ENCODE measurements at places on chromosomes 4 and X.

GRCh38 chrX:153381684-153382532 lies 19.2 kb downstream of the PNMA6E start:
- peak; percentile 65 for DNase-seq

DNA sequence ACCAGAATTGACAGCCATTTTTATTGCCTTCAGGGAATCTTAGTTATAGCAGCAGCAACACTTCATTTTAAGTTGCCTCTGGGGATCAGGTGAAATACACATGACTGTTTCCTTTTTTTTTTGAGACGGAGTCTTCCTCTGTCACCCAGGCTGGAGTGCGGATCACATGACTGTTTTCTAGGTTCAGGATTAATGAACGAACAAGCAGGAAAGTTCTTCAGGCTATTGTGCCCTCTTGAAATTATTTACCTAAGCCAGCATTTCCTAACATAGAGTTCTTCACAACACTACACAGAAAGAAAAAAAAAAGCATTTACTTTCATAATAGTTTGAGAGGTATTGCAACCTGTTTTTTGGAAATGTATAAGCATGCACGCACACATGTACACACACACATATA lies 2032.8 kb downstream of the PCDH7 start:
- DNase-seq = no peak

DNA sequence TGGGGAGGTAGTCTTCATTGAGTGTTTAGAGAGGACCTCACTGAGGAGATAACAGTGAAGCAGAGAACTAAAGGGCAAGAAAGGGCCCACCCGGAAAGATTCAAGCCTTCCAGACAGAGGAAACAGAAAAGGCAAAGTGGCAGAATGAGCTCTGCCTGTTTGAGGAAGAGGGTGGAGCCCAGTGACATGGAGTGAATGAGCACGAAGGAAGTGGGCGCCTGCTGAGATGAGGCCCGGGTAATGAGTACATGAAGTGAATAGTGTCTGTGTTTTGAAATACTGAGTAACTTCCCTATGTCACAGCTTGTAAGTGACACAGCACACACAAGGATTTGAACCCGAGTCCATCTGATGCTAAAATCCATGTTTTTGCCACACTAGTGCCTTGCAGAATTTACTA lies 32.5 kb upstream of the TLR2 start:
- DNase-seq = no peak

DNA sequence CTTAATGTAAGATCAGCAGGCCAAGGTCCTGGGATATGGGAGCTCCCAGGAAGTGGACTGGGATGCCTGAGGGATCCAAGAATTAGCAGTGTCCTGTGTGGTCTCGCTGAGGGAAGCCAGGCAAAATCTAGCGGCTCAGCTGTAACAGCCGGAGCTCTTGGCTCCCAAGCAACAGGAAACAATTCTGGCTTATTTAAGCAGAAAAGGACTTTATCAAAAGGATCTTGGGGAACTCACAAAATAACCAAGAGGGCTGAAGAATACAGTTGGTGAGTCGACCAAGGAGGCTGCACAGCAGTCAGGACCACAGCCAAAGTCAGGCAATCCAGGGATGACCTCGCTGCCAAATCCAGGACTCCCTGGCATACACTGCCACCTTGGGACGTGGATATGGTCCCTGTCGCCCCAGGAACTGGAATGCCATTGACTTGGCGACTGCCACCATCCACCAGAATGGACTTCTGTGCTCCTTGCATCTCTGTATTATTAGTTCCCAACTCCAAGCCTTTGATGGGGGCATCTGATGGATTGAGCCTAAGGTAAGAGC lies 165.3 kb upstream of the BCOR start:
- DNase-seq = no peak

DNA sequence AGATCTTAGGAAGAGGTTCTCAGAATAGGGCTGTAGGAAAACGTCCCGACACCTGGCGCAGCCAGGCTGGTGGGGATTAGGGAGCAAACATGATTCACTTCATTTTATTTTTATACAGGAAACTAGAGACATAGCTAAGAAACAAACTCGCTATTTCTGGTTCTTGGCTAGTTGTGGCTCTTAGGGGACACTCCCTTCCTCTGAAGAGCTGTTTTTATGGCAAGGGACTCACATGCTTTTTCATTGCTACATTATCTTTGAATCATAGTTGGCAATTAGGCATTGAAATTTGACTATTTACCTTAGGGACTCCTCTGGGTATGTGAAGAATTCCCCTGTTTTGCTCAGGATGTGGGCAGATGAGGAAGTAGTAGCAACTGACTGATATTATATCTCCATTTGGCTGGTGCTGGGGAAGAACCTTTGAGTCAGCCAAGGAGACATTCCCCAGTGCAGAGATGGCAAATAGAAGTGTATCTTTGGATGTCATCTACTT lies 174.5 kb downstream of the SMIM20 start:
- no peak for DNase-seq

DNA sequence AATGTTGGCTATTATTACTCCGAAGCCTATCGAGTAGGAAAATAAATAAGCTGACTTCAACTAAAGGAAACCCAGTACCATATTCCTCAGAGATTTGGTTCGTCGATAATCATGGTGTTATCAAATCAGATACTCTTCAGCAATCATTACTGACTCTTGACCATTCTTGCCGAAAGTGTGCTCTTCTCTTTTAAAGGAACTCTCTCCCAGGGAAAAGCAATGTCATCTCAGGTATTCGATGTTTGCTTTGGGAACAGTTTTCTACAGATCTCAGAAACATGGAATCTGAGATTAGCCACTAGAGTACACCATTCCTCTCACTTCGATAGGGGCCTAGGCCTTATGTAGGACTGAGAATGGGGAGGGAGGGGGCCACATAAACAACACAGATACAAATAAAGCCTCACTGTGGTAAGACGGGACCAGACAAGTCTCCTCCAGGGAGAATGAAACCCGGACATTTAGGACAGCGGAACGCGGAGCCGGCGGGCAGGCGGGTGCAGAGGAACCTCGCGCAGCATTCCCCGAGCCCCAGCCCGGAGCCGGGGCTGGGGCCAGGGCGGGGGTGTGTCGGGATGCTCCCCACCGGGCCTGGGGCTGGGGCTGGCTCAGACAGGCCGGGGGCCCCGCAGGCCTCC lies 581 bp downstream of the DNAJB14 start:
- DNase-seq = peak; percentile 68

- DNase-seq = no peak
Measured at GRCh38 chr4:130808492-130808891, 1712.5 kb downstream of the C4orf33 start.

DNA sequence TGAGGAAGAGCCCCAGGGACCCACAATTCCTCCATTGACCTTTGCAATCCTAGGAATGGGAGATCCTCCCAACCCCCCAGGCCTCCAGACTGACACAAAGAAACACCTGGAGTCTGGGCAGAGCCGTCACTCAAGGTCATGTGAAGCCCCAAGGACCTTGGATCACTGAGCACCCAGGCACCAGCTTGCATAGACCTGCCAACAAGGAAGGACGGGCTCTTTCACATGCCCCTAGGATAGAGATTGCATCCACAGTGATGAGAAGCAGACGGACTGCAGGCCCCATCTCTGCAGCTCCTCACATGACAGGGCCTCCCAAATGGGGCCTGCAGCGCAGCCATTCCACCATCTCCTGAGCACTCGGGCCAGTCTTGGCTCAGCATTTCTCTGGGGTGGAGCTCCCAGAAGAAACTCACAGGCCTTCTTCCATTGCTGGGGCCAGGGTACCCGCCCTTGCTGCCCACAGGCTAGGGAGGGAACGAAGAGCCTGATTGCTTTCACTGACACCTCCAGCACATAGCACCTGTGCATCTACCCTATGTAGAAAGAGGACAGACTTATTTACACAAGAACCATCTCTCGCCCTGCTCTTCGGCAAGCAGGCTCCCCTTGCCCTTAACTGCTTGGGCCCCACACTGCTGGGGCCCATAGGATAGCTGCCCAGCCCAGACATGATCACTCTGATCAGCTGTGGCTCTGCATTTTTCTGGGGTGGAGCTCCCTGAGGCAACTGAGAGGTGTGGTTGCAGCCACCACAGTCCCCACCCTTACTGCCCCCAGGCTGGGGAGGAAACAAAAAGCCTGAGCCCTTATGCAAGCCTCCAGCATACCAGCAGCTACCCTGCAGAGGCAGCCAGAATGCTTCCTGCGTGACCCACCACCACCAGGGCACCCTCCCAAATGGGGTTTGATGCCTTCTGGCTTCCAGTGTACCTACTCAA lies 185.7 kb upstream of the ZCCHC13 start:
- DNase-seq = no peak

- no peak for DNase-seq
Measured at GRCh38 chrX:34657726-34658070, 613 bp upstream of the TMEM47 start.

- DNase-seq = no peak
Measured at GRCh38 chr4:169807934-169808509, 50.3 kb upstream of the HPF1 start.

- no peak for DNase-seq
Measured at GRCh38 chr4:48405924-48406323, 64.6 kb downstream of the SLAIN2 start.

- no peak for DNase-seq
Measured at GRCh38 chr4:24114444-24114843, 224.6 kb upstream of the PPARGC1A start.

DNA sequence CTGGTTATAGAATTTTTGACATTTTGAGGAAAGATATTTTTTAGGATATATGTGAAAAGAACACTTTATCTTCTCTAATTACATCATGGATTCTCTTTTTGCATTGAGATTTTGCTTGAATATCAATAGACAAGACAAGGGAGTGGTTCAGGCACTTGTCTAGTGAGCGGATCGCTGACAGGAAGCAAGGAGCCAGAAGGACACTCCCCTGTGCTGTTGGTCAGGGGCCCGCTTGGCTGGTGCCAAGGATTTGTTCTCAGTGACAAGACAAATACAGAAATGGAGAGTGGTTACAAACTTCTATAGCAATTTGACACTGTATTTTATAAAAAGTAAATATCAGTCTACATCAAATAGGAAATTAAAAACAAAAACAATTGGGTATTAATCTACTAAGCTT lies 60.0 kb downstream of the SLC9B1 start:
- DNase-seq = no peak

GRCh38 chrX:585115-585808 lies 45.3 kb upstream of the SHOX start:
- DNase-seq = no peak

- DNase-seq = no peak
Measured at GRCh38 chr4:60905162-60905561, 295.0 kb upstream of the ADGRL3 start.

- DNase-seq = no peak
Measured at GRCh38 chr4:140971077-140971792, 162.0 kb downstream of the RNF150 start.

DNA sequence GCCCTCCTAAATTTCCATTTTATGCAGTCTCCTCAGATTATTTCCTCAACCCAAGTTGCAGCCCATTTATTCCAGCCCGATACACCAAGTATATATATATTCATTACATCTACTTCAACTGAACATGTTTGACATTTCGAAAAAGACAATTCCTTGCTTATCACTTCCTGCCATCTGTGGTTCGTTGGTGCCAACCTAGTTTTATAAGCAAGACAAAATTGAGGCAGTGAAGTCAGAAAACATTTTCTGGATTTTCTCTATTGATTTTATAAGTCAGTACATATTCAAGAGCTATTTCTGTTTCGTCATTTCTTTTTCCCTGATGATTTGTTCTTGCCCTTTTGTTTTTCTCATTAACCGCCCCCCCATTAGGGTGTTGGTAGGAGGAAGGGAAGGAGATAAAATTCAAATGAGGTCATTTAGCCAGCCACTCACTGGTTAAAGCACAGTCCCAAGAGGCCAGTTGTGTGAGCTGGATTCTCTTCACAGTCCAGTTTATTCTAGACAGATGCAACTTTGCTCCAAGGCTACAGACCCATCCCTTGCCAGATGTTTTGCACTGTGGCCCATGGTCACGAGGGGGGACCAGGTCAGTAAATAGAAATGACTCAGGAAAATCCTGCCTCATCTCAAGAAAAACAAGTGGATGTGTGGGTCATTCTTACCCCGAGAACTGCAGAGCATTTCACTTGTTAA lies 20.3 kb upstream of the VEGFD start:
- no peak for DNase-seq

- no peak for DNase-seq
Measured at GRCh38 chrX:45068569-45068968, 132.1 kb downstream of the DIPK2B start.

- no peak for DNase-seq
Measured at GRCh38 chr4:145939441-145939750, 773 bp upstream of the ZNF827 start.

GRCh38 chrX:119693996-119694451 lies 1.1 kb upstream of the SEPTIN6 start:
- DNase-seq = peak; percentile 52

GRCh38 chrX:30111431-30111830 lies 103.9 kb upstream of the MAGEB2 start:
- DNase-seq = no peak

GRCh38 chr4:156609421-156609820 lies 362.2 kb downstream of the PDGFC start:
- DNase-seq = no peak

DNA sequence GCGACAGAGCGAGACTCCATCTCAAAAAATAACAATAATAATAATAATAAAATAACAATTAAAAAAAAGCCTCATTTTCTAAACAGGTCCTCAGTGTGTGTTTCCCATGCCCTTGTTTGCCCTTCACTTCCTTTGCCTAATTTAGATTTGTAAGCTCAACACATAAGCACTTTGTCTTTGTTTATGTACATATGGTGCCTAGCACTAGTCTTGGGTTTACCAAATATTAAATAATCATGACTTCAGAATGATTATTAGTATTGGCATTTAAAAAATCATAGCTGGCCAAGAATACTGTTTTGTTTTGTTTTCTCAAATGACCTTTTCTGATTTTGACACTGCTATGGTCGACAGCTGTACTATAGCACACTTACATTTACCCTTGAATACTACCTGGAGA lies 6.4 kb upstream of the RAPGEF2 start:
- no peak for DNase-seq

DNA sequence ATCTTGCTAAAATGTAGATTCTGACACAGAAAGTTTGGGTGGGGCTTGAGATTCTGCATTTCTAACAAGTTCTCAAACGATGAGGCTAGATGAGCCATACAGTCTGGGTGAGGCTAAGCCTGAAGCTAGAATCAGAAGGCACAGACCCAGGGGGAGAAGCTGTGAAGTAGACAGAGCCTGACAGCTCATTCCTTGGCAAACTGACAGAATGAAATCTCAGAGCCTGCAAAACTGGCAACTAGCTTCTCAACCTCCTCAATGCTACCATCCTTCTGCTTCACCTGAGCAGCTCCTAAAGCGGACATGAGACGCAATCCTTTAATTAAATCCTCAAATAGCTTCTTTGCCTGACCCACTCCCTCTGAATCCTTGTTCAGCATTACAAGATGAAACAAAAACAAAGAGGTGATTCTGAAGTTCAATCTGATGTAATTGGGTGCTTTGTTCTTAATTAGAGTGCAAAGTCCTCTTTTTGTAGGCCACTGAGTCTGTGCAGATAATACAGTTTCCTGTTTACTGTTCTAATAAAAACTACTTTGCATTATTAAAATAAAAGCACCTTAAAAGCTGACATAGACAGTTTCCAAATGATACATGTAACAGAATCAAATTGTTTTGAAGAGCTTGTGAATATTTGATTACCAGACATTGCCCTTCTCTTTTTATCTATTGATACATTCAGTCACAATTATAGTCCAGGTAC lies 71.0 kb upstream of the BMP2K start:
- no peak for DNase-seq

- DNase-seq = no peak
Measured at GRCh38 chr4:931194-931959, 739 bp downstream of the GAK start.
